NCI-H1694 treated with DMSO at 0.1 percent for 48 hours (cell line): ENCODE measurements at places on chromosomes 6 and 20.
A peak's percentile ranks its signal among the peaks of the same experiment; 100 is the strongest.

GRCh38 chr6:137914530-137915193 lies 47.6 kb downstream of the TNFAIP3 start:
- DNase-seq, result no peak

- DNase-seq, result peak; percentile 20
Observed at GRCh38 chr20:46767127-46767761, 57.8 kb downstream of the SLC2A10 start.

GRCh38 chr20:56698749-56699148 lies 69.6 kb downstream of the TFAP2C start:
- no peak for DNase-seq

DNA sequence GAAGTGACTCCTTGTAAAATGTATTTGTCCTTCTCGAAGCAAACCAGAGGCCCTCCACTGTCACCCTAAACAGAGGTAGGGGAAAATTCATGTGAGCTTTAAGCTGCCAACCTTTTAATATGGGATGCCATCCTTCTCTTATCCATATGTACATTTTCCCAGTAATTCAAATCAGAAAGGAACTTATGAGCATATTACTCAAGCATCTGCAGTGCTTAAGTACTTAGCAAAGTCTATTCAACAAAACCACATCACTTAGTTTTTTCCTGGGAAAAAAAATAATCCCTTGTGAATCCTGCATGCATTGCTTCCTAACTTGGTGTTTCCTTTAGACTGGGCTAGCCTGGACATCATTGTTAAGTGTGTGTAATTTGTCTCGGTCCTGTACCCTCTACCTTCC lies 132.2 kb downstream of the LPA start:
- no peak for DNase-seq

- peak; percentile 9 for DNase-seq
Observed at GRCh38 chr6:52399511-52400312, 20.4 kb upstream of the EFHC1 start.

DNA sequence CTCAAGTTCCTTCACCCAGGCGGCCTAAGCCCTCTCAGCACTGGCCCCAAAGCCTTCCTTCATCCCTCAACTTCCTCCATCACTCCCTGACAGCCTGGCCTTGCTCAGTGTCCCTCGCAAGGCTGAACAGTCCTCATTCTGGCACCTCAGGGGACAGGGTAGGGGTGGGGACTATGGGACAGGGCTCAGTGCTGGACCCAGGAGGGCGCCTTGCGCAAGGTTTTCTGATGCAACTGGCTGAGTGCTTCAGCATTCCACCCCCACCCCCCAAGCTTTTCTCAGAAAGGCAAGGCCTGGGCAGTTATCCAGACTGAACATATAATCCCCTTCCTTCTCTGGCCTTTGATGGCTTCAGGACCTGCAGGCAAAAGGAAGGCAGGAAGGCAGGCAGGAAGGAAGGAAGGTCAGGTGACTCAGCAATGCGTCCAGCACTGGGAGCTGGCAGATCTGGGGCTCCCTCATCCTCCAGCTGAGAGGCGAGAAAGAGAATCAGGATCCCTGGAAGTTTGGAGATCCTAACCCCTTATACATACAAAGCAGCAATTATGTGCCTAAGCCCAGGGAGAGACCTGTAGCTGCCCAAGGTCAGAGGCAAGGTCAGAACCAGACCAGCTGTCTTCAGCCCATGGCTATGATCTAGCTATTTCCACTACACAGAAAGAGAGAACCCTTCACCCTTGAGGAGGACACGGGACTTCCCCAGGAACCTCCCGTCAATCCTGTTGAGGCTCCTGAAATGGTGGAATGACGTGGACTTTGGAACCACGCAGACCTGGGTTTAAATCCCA lies 8.6 kb upstream of the TRIB3 start:
- DNase-seq, result no peak

- DNase-seq, result peak; percentile 5
Observed at GRCh38 chr20:15976047-15976736, 597.1 kb downstream of the KIF16B start.

DNA sequence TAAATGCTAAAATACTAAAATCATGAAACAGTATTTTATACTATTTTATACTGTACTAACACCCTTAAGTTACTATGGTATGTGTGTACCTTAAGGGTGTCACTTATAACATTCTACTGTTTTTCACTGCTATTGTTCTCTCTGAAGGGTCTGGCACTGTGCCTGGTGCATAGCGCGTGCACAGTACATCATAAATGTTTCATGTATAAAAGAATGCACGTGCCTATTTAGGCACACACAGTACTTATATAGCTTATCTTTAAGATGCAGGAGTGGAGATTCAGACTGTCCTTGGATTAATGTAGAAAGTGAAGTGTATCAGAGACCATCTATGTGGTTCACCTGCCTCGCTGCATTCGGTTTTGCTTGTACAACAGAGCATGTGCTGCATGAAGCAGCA lies 64.0 kb upstream of the SGK1 start:
- DNase-seq, result no peak

DNA sequence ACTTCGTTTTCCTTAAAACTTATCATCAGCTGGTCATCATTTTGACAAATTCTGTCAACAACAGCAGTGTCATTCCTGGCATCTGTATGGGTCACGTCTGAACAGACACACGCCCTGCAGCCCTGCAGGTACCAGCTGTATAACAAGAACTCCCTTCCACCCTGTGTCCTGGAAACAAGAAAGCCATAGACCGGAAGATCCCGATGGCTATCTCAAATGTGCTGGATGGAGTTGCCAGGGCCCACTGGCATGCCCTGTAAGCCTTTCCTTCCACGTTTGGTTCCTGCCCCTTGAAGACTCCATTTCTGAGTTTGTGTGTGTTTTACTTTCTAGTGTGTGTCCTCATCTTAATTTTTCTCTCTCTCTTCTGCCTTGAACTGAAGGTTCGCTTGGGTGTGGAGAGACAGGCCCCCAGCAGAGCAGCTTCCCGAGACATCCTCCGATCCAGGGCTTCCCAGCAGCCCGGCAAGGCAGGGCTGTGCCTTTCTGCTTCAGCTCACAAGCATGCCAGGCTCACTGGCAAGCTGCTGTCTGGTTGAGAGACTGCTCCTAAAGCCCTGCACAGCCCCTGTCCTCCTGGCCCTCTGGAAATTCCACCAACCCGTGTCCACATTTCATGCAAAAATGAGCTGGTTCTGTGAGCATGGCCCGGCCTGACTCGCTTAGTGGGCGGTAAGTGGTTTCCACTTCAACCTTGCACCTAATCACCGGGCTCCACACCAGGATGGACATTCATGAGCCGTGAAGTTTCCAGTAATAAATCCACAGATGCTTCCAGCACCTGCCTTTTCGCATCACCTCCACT lies 8.7 kb downstream of the GFRA4 start:
- DNase-seq, result peak; percentile 93

DNA sequence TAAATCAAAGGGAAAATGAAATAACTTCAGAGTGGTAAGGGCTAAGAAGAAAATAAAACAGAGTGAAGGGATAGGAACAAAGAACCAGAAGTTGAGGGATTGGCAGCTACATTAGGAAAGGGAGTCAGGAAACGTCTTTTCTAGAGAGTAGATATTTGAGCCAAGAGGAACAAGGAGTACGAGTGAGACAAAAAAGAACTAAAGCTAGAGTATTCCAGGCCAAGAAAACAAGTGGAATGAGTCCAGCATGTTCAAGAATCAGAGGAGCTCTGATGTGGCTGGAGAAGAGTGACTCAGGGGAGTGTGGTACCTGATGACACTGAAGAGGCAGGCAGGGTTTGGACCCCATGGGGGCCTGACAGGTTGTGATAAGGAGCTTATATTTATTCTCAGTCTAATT lies 66.3 kb downstream of the CEP162 start:
- no peak for DNase-seq

GRCh38 chr6:160861824-160862223 lies 129.7 kb upstream of the MAP3K4 start:
- no peak for DNase-seq

DNA sequence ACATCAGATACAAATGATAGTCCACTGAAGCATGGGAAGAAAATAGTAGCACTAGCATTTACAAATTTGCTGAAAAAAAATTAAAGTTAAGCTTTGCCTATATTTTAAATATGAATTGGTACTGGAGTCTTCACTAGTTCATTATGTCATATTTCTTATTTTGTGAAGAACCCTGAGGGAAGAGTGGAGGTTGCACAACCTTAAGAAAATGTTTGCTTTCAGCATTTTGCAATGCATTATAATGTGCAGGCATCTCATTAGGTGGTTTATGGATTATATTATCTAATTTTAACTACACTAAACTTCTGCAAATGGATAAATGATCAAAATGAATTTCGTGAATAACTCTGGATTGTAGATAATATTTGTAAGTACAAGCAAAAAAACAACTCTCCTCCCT lies 390.8 kb upstream of the HS3ST5 start:
- no peak for DNase-seq
